ENCODE measurements at places on chromosomes 6 and 20.

- DNase-seq = no peak
Measured at GRCh38 chr6:47308198-47308517, 1.5 kb downstream of the TNFRSF21 start.

GRCh38 chr20:14568225-14568624, 230.8 kb upstream of the FLRT3 start:
- no peak for DNase-seq

DNA sequence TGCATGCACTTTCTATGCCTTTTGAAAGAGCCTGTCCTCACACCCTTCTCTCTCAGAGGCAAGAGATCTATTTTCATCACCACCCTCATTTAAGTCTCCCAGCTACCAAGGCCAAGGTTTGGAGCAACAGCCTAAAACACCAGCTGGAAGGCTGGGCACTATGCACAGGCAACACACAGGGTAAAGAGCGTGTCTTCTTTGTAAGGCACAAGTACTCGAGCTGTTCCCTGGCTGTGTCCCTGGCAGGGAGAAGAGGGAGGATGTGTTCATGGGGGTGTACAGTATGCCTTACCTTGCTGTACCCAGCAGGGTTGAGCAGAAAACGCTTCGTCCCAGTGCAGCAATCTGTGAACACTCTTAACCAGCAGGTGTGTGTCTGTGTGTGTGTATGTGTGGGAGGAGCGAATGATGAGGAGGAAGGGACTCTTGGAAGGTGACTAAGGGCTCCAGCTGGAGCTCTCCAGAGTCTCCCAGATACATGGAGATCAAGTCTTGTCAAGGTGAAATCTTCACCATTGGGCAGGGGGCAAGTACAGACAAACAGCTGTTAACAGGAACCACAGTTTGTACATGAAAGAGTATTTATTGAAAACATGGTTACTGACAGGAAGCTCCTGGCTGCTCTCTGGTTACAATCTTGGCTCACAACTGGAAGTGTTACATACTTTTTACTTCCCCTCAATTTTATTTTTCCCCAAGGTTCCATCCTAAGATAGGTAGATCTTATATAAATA, 40.8 kb downstream of the ELMO2 start:
- DNase-seq = no peak

- DNase-seq = no peak
Measured at GRCh38 chr20:49951151-49951550, 15.0 kb downstream of the RNF114 start.

DNA sequence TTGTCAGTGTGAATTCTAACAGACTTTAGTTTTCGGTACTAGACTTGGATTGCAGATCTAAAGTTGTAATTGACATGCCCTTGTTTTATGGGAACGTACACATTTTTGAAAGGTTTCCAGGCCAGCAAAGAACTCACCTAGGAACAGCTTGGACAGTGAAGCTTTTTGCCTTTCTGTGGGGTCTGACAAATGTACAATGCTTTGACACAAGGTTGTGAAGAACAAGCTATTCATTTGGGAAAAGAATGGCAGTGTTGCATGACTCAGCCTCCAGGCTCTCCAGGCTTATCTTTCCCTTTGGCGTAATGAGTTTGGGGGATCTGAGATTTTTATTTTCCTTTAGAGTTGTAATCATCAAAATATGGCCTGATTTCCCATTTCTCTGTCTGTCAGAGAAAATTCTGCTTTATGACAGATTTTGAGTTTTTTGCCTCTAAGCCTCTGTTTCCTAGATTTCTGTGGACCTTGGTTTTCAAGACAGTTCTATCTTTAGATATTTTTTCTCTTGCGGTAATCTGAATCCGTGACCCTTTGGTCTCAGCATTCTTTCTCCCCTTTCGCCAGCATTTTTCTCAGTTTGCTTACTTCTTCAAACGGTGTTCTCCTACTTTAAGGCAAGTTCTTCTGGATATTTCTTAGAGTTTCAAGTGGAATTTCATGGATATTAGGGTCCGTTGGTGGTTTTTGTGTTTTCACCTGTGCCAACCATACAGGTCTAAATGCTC, 221.0 kb downstream of the ADGB start:
- no peak for DNase-seq

DNA sequence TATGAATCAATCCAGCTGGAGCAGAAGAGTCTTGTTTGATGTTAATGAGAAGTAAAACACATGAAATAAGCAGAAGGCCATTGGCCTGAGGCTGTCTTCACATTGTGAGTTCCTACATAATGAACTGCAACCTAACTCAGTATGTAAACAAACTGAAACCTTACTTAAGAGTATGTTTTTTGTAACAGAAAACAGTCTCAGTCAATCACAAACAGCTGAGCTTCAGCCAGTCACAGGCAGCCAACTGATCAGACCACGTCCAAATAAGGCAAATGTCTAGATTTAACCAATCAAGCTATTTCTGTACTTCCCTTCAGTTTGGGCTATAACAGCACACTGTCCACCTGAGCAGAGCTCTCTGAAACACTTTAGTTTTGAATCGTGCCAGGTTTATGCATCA, 234.7 kb downstream of the TRDN start:
- no peak for DNase-seq

DNA sequence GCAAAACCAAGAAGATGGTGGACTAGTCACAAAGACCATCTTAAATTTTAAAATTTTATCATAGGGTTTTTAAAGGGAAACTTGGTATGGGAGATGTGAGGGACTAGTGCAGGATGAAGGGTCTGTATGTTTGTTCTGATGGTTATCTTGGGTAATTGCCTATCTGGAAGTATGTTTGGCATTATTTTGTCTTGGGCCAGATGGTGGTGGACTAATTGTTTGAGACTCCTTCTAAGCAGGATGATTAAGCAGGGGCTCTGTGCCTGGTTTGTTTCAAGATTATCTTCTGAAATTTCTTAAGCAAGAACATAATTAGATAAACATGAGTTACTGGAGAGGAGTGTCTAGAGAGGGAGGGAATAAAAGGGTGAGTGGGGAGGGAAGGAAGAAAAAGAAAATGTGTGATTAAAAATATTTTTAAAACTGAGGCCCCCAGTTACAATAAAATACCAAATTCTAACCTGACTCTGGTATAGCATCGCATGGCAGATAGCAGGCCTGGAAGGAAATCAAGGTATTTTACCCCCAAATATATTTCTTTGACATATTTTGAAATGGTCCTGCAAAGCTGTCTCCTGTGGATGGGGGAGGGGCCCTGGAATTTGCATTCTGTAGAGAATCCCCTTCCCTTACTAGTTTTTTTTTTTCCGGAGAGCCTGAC, 49.9 kb upstream of the FAM184A start:
- no peak for DNase-seq

- DNase-seq = no peak
Measured at GRCh38 chr20:46226602-46227001, 81.7 kb downstream of the CDH22 start.

- no peak for DNase-seq
Measured at GRCh38 chr6:13653296-13653695, 38.2 kb downstream of the NOL7 start.
